ENCODE measurements at places on chromosomes 1 and 21.

DNA sequence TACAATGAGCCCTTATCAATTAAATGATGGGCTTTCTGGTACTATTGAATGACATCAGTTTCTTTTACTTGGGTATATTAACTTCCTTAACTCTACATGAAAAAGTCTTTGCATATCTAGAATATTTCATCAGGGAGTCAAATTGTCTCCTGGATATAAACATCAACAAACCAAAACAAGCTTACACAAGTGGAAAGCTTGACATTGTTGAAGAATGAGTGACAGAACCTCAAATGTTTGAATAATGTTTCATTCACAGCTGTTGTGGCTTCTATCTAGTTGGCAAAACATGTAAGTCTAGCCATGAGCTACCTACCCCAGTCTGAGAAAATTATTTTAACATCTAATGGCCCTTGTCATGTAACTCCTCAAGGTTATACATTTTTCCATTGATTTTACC lies 604.8 kb upstream of the ADAMTS5 start:
- peak; percentile 81 for DNase-seq

GRCh38 chr1:213186168-213186567 lies 135.1 kb downstream of the RPS6KC1 start:
- DNase-seq: no peak

DNA sequence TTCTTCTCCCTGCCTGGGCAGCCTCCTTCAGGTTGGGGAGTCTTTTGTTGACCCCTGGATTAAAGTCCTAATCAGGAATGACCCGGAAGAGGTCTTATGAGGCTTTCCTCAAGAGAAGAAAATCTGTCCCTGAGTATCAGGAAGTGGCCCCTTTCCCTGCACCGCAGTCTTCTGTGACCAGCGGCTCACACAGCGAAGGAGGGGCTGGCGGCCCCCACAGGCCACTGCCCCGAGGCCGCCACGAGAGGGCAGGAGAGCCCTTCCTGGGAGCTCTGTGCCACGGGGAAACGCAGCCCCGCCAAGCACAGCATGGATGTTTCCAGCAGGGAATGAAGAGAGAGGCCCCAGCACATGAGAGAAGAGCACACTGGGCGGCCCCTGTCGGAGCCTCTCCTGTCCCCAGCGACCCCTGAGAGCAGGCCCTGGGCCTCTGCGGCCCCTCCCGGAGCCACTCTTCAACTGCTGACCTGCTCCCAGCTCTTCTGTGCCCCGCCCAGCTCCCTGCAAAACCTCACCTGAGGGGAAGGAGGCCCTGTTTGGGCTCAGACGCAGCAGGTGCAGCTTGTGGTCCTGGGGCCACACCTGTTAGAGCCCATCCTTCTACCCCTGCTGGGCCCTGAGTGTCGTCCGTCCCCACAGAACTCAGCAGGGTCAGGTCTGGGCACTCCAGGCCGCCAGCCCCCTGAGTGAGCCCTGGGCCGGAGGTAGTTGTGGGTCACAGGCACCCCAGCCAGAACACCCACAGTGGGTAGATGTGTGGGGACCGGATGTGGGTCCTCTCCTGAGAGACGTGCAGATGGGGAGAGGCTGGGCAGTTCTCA lies 4.9 kb upstream of the POFUT2 start:
- no peak for DNase-seq

DNA sequence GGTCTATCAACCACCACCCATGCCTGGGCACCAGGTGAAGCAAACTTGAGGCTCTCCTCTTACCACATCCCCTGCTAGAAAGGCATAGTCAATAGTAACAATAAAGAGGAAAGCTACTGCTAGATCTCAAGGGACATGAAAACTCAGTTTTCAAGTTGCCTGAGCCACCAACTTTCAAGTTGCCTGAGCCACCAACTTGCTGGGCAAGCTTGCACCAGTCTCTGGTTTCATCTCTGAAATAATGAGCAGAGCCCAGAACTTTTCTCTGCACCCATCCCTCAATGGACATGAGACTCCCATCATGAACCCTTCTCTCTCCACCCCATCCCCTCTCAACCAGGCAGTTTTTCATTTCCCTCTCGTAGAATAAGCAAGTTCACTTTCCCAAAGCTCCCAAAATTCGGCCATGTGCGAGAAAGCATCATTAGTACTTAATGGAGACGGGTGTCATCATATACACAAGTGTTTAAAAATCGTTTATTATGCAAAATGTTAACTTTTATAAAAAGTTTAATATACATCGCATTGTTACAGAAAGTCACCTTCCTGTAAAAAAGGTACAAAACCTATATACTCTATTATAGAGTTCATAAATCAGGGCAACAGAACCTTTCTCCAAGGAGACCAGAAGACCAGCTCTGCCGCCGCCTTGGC lies 1.7 kb downstream of the ID3 start:
- no peak for DNase-seq

- no peak for DNase-seq
These were observed 57.8 kb downstream of the SIK1 start for GRCh38 chr21:43369124-43369523.

- DNase-seq: no peak
These were observed 3.3 kb downstream of the NCMAP start for GRCh38 chr1:24558902-24559791.

- no peak for DNase-seq
These were observed 200.2 kb downstream of the HIVEP3 start for GRCh38 chr1:41718497-41718896.

DNA sequence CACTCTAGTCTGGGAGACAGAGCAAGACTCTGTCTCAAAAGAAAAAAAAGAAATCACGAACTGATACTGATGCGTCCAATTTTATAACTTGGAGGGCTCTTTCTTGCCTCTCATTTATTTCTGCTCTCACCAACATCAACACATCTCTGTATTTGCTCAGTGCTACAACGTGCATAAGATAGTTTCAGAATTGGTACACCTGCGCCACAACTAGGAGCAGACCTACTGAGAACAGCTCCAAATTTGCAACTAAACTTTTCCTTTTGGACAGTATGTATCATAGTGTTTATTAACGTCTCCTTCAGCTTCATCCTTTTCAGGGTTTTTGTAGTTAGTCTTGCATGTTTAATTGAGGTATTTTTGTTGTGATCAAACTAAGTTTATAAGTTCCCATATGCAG lies 27.7 kb downstream of the TRAPPC10 start:
- DNase-seq: no peak

DNA sequence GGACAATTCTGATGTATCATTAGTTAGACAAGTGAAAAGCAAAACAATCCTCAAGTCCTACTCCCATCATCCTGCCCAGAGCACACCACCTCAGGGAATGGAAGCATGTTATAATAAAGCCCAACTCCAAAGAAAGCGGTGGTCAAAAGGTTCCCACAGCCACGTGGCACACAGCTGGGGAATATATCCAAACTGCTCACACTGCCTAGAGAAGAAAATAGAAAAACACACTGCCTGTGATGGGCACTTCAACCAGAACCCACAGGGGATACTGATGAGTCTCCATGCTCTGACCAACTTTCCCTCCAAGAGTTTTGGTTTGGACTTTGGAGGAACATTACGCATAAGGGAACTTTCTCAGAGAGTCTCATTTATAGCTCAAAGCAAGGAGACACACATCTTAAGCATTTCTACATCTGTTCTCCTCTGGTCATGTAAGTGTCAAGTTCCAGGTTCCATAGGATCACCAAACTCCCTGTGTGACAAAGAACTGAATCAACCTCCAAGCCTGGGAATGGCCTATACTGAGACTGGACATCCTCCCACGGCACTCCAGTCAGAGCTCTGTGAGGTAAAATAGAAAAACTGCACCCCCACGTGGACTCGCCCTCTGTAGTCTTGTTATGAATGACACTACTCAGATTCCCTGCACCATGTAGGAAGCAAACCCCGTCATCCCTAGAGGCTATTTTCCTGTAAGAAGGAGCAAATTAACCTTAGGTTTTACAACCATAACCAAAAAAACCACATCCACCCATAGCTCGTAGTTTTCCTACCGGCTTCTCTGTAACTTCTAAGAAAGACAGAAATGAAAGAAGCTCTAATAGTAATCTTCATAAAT lies 12.2 kb downstream of the DSTYK start:
- DNase-seq: no peak

DNA sequence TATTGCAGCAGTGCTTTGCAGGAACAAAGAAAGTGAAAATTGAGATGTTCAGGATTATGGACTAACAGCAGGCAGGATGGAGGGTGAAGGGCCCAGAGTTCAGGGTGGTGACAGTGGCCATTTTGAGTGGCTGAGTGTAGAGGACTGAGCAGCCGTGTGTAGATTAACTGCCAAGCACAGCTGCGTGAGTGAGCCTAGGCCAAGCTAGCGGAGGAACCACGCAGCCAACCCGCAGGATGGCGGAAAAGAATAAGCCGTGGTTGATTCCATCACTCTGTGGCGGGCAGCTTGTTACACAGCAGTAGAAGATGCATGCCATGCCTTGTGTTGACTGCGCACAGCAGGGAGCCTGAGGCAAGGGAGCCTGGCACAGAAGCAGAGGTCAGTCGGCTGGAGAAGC lies 102.5 kb upstream of the KIF26B start:
- DNase-seq: no peak

- no peak for DNase-seq
These were observed 25.0 kb downstream of the KRTAP24-1 start for GRCh38 chr21:30257773-30258172.

GRCh38 chr1:6852136-6852890 lies 67.1 kb downstream of the CAMTA1 start:
- no peak for DNase-seq

DNA sequence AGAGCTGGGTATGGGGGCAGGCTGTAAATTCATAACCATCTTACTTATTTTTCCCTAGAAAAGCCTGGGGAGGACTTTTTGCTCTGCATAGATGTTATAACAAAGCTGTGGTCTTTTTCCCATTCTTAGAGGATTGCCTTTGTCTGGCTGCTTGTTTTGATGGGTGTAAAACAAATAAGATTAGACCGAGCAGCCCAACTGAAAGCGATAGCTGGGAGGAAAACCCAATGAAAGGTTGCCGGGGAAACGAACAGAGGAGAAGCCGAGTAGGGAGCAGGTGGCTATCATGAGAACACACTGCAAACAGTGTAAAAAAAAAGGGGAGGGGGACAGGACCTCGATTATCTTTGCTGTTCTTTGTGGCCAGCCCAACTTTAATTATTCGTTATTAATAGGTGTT lies 1.9 kb downstream of the ELAVL4 start:
- no peak for DNase-seq

DNA sequence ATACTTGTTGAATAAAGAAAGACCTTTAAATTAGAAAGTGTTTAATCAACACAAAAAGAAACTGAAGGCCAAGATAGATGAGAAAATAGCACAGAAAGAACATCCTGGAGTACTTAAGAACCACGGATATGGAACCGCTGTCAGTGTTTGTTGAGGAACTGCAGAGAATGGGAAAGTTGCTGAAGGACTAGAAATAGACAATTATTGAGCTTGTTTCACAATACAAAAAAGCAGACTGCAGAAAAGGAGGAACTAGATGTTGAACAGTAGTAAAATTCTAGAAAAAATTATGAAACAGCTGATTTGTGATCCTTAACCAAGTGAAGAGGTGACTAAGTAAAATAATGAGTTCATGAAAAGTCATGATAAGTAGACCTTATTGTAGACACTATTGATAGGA lies 29.7 kb downstream of the MYSM1 start:
- no peak for DNase-seq

GRCh38 chr1:95627244-95627643 lies 393.2 kb downstream of the RWDD3 start:
- no peak for DNase-seq

Measured in AG04449 (cell line).